ENCODE measurements at places on chromosomes 11 and 22.

GRCh38 chr11:15295695-15296094, 181.0 kb downstream of the INSC start:
- DNase-seq: no peak

DNA sequence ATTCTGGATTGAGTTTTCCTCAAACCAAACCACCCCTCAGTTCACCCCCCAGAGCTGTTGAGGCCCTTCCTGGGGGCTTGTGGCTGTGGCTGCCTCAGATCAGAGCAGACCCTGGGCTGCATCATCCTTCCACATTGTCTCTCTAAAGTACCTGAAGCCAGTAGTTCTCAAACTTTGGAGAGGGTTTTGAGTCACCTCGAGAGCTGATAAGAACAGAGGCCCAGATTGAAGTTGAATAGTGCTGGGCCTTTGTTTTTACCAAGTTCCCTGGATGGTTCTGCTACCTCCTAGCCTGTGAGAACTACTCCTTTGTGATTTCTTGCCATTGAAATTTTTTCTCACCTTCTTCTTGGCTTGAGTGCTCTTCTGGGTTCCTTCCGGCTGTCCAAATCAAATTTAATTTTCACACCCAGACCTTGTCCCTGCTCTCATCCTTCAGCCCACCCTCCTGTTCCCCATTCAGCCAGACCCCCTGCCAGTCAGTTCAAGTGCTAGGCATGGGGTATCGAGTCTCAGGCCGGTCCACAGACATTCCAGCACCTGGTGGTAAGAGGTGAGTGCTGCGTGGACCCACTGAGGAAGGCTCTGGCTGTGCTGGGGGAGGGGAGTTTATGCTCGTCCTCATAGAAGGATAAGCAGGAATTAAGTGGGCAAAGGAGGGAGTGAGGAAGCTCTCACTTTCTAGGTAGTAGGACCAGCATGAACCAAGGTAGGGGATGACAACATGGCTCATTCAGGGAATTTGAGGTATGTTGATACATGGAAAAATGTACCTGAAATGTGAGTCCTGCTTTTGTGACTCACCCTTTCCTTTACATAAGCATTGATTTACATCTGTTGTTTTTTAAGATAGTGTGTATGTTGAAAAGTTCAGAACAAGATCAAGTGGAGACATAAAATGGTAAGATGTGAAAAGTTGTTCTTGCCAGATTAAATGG, 116.5 kb downstream of the PTPRJ start:
- DNase-seq: no peak

- no peak for DNase-seq
These were observed 18.4 kb downstream of the TECTA start for GRCh38 chr11:121119440-121119839.

DNA sequence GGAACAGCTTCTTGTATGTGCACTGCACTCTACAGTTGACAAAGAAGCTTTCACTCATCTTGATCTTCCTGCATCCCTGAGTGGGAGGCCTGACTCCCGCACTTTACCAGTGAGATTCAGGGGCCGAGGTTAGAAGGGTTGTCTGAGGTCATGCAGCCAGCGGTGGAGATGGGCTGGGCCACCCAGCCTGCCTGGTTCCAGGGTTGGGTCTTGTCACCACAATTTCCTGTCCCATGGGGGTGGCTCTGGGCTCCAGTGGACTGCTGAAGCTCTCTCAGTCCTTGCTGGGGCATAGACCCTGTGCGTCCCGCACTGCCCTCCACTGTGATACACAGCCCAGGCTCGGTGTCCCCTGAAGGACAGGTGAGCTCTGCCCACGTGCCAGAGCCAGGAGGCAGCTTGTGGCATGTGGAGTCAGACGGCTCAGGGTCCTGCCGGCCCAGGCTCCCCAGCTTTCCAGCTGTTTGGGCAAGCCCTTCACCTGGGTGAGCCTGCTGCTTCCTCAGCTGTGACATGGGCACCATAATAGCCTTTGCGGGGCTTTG, 6.9 kb upstream of the MYO7A start:
- DNase-seq: no peak

DNA sequence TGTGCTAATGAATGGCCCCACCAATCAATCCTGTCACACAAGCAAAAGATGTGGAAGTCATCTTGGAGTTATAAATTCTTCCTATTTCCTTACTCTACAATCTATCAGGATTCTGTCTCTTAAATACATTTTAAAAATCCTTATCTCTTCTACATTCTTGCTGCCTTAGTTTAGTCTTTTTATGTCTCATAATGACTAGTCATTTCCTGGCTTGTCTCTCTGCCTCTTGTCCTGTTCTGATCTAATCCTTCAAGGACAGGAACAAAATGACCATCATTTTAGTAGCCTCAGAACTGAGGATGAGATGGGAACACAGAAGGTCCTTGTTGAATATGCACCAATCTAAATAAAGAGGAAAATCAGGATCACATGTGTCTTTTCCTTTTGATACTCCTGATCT, 56.6 kb upstream of the LIN7C start:
- DNase-seq: no peak

- DNase-seq: no peak
These were observed 90.2 kb upstream of the CTSC start for GRCh38 chr11:88427719-88428118.

DNA sequence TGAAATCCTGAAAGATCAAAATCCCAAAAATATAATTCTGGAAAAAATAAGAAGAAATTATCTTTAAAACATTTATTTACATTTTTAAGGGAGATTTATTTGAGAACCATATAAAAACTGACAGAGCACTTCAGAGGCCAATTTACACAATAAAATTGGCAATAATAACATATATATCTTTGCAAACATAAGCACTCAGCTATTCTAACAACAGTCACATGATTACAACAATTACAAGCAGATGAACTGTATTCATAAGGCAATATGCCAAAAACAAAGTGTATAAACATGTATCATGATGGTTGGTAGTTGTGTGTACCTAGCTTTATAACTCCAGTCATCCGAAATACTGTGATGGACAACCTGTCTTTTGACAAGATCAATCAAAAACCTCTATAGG, 17.7 kb upstream of the RASSF10 start:
- DNase-seq: no peak

GRCh38 chr11:45305874-45306623, 19.9 kb upstream of the SYT13 start:
- DNase-seq: no peak

GRCh38 chr11:119974051-119974450, 163.9 kb downstream of the TRIM29 start:
- no peak for DNase-seq

GRCh38 chr22:32177221-32177765, 18.2 kb upstream of the C22orf42 start:
- DNase-seq: no peak

DNA sequence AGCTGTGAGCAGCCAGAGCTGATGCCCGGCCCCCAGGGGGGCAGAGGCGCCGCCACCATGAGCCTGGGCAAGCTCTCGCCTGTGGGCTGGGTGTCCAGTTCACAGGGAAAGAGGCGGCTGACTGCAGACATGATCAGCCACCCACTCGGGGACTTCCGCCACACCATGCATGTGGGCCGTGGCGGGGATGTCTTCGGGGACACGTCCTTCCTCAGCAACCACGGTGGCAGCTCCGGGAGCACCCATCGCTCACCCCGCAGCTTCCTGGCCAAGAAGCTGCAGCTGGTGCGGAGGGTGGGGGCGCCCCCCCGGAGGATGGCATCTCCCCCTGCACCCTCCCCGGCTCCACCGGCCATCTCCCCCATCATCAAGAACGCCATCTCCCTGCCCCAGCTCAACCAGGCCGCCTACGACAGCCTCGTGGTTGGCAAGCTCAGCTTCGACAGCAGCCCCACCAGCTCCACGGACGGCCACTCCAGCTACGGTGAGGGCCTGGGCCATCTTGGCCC, 6.1 kb downstream of the CDC42EP1 start:
- peak; percentile 69 for DNase-seq

GRCh38 chr22:45291061-45291930, 6.5 kb downstream of the UPK3A start:
- DNase-seq: no peak

- DNase-seq: no peak
These were observed 90.3 kb upstream of the BARX2 start for GRCh38 chr11:129285402-129285786.

DNA sequence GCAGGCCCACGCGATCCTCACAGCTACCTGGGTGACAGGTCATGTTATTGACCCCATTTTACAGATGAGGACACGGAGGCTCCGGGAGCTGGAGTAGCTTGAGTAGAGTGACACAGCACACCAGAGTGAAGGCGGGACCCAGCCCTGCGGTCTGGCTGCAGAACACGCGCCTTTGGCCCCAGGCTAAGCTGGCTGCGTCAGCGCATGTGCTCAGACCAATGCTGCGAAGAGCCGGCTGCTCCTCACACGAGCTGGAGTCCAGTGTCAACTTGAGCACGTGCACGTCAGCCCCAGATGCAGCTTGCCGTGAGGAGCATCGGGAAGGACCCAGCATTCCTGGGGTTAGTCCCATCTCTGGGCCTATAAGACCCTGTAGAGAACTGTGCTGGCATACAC, 49.9 kb downstream of the SCUBE1 start:
- DNase-seq: no peak

DNA sequence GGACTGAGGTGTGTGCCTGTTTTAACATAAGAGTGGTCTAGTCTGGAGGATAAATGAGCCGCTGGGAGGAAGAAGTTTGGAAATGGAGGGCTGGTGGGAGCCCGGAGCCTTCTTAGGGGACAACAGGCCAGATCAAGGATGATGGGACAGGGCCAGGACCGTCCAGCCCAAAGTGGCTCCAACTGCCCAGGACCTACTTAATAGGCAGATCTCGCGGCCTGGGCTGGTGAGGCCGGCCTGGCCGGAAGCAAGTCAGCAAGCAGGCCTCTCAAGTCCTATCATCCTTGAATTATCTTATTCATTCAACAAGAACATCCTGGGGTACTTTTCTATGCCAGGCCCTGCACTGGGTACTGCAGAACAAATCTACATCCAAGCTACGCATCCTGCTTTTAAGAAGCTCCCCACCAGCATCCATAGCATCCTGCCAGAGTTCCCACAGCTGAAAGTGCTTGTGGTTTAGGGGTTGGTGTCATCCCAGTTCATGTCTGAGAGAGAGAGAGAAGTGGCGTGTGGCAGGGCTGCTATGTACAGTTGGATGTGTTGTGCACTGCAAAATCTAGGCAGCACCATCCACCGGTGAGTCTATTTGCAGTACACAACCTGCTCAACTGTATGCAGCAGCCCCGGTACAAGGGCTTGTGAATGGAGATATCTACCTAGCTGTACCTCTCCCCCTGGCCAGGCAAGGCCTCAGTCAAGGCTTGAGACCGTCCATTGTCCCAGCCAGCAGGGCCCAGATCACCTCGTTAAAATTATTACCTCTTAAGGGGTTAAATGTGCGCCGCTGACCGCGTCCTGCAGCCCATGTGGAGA, 82.1 kb downstream of the FBLN1 start:
- DNase-seq: no peak

DNA sequence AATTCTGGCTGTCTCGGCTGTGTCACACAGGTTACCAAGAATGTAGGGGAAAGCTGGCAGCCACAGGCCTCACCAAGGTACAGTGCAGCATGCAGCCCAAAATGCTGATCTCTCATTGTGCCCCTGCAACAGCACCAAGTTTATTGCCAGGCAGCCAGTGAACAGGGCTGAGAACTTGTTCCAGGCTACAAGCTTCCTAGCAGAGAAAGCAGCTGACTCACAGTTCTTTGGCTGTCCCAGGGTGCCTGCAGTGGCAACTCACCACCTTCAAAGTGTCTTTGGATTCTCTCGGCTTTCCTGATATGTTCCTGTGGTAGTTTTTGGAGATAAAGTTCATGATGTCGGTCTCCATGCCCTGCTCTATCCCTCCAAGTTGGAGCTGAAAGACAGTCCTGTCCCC, 719.1 kb upstream of the ANO3 start:
- DNase-seq: no peak

- DNase-seq: no peak
These were observed 88.7 kb downstream of the C11orf58 start for GRCh38 chr11:16827139-16827538.

DNA sequence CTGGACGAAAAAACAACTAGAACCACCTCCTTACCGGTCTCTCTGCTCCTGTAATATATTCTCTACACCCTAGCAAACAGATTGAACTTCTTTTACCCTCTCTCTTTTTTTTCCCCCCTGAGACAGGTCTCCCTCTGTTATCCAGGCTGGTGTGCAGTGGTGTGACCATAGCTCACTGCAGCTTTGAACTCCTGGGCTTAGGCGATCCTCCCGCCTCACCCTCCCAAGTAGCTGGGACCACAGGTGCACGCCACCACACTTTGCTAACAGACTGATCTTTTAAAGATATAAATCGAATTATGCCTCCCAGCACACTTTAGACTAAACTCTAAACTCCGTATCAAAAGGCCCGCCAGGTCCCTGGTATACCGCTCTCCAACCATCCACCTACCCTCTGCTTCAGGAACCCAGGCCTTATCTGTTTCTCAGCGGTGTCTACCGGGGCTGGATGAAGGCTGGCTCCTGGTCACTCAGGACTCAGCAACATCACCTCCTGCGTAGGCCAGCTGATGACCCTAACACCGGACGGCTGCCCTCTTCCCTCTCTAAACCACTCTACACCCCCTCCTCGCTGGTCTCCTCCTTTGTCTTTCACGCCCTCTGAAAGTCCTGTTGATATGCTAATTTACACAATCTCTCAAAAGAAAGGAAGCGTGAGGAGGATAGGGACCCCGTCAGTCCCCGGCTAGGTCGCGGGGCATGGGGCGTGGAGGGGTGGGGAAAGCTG, 745 bp downstream of the C22orf39 start:
- DNase-seq: no peak

DNA sequence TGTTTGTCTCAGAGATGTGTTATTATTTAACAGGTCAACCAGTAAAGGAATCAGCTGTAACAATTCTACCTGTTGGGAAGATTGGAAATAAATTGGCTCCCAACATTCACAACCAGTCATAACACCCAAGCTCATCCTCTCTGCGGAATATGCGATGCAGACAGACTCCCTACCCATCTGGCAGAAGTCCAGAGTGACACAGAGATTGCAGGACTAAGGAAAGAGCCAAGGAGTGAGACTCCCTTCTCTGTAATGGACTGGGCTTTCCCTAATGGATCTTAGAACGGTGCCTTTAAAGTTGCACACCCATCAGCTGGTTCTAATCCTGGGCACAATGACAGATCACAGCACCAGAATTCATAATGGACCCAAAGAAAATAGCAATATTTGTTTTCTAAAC, 27.8 kb upstream of the UBASH3B start:
- no peak for DNase-seq

- DNase-seq: no peak
These were observed 34.8 kb upstream of the HORMAD2 start for GRCh38 chr22:30045494-30045887.

- DNase-seq: peak; percentile 80
These were observed 24.1 kb upstream of the SUSD2 start for GRCh38 chr22:24156913-24157821.

- DNase-seq: no peak
These were observed 17.8 kb upstream of the RAG2 start for GRCh38 chr11:36615826-36616225.

GRCh38 chr22:19503869-19504268, 20.3 kb downstream of the CLDN5 start:
- no peak for DNase-seq

DNA sequence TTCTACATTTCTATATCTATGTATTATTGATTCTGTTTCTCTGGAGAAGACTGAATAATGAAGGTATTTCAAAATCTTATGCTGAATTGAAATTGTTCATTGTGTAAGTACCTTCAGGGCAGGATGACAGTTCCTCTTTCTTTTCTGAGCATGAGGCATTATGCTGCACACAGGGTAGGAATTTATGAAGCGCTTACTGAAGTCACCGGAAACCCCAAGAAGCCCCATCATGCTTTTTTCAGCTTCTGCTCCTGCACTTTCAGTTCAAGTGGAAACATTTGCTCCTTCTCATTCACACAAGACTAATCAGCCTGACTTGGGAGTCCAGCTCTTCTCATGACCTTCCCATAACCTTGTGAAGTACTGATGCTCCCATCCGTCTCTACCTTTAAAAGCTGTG, 314.7 kb upstream of the SORL1-AS1 start:
- peak; percentile 71 for DNase-seq

Data from inflammatory macrophage (primary cell).